ENCODE measurements at places on chromosomes 5 and 9.
A peak's percentile ranks its signal among the peaks of the same experiment; 100 is the strongest.

DNA sequence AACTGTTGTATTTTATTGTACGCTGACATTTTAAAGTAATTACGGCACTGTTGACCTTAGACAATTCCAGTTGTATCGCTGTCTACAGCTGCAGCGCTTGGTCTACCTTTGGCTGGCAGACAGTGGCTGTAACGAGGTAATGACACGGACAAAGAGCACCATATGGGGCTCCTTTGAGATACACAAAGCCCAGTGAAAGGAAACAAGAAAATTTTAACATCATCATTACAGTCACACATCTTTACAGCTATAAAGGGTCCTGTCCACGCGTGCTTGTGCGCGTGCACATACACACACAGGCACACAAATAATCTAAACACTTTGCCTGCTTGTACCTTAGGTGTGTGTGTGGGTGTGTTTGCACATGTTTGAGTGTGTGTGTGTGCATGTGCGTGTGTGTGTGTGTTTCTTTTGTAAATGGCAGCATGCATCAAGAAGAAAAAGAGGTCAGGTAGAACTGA is 946.0 kb downstream of the NR2F1-AS1 start:
- DNase-seq, result no peak

GRCh38 chr9:120711841-120712538 is 2.3 kb downstream of the MEGF9 start:
- no peak for DNase-seq

DNA sequence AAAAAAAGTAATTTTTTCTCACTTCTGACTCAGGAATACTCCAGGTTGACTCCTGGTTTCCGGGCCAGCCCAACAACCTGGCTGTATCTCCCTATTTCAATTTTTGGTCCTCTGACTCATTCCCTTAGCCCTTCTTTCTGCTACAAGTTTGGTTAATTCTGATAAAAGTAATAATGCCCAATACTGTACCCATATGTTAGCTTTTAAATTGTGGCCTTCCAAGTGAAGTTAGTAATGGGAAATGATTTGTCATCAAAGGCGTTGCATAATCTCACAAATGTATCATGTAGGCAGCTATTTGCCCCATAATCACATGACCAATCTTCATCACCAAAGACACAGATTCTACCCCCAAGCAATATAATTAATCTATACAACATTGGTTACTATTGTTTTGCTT is 31.1 kb upstream of the BNC2 start:
- DNase-seq, result no peak

DNA sequence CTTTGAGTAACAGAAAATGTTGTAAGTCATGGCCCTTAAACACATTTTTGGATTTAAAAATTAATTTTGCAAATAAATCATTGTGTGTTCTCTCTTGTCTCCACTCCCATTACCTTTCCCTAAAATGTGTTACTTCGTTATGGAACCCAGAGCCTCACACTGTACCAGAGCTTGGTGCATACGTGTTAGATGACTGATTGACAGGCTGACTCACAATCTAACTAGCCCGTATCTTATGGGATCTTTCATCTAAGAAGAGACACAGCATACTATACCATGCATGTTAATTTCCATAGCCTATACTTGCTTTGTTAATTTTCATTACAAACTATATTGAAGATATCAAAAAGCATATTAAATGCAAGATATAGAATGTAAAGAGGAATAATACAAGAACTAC is 87.1 kb downstream of the SPRY4 start:
- DNase-seq, result no peak

- no peak for DNase-seq
Measured at GRCh38 chr5:18264126-18264882, 630.0 kb downstream of the TAF11L14 start.

DNA sequence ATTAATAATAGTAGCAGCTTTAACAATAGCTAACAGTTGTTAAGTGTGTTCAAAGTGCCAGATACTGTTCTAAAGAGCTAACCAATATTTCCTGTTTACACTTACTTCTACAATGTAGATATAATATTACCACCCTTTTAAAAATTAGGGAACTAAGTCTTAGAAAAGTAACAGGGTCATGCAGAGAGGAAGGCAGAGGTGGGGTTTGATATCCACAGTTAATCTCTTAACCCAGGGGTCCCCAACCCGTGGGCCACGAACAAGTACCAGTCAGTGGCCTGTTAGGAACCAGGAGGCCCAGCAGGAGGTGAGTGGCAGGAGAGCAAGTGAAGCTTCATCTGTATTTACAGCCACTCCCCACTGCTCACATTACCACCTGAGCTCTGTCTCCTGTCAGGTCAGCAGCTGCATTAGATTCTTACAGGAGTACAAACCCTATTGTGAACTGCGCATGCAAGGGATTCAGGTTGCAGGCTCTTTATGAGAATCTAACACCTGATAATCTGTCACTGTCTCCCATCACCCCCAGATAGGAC is 89.1 kb downstream of the ACTL7B start:
- no peak for DNase-seq

DNA sequence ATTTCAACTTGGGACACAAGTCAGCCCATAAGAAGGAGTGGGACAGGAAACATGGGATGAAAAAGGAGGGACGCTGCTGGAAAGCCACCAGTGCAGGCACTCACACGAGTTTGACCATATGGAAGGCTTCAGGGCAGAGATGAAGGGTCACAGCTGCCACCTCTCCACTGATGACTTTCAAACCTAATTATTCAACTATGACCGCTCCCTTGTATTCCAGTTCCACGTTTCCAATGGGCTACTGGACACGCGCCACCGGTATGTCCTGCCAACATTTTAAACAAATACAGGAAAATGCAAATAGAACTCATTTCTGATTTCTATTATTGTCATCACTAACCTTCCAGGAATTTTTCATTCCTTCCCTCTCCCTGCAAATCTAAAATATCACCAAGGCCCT is 134.7 kb downstream of the SLC1A3 start:
- DNase-seq, result no peak

- DNase-seq, result peak; percentile 23
Measured at GRCh38 chr9:96150324-96151227, 151.4 kb downstream of the HSD17B3 start.

GRCh38 chr5:53087621-53088121 is 21.9 kb downstream of the MOCS2 start:
- no peak for DNase-seq

- DNase-seq, result no peak
Measured at GRCh38 chr9:87322840-87323635, 174.6 kb upstream of the DAPK1 start.

DNA sequence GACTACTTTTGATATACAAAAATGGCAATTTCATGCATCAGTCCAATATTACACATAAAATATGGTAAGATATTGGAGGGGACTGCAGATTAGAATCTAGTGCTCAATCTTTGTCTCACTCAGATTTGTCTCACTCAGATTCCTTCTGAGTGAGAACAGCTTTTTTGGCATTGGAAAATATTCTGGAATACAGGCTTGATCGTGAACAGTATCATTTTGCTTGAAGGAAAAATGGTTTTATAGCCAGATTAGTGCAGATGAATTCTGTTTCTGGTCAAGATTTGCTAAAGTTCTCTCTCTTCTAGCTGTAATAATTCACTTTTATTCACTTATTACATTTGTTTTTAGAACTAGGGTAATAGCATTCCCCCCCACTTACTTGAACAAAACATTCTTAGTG is 51.2 kb downstream of the MAN2A1 start:
- DNase-seq, result no peak

GRCh38 chr5:72878854-72879253 is 62.4 kb downstream of the TNPO1 start:
- no peak for DNase-seq

Data from stimulated activated CD8-positive, alpha-beta memory T cell treated with anti-CD3 and anti-CD28 coated beads, Interleukin-15, amount 100 ng/mL, for 1 hour (primary cell).